GM18507 (cell line): ENCODE measurements at places on chromosomes 2 and 18.

DNA sequence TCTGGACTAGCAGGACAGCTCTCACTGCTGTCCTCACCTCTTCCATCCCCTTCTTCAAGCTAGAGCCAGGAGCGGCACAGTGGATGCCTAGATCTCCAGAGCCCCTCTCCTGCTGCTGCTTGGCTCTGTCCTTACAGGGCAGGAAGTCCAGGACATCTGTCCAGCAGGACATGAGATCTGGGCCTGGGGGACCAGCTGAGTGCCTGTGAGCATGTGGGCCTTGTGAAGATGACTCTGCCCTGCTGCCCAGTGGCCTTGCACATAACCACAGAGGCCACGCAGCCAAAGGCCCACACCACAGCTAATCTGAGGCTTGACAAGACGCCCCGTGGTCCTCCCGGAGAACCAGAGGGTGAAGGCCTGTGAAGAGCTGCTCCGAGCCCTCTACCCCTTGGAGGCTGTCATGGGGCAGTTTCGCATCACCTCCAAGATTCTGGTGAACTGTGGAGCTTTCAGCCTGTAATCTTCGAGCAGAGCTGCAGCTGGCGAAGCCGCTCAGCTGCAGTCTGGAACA lies 516.7 kb upstream of the HS6ST1 start:
- DNase-seq: no peak

DNA sequence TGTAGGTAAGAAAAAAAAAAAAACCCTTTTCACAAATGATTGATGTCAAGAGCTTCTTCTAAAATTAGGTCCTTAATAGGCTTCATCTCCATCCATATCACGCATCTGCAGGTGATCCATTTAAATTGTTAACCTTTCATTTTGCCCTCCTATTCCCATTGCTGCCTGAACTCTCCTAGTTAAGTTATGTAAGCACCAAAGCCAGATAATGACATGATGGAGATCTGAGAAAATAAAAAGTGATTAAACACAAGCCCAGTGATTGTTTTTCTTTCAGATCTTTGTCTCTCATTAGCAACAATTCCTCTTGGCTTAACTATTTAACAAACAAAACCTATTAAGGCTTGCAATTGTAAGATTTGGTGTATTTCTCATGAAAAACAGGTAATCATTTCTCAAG lies 20.0 kb downstream of the LANCL1 start:
- DNase-seq: no peak

GRCh38 chr2:136122661-136123060 lies 4.7 kb upstream of the CXCR4 start:
- DNase-seq: no peak

- no peak for DNase-seq
Observed at GRCh38 chr2:41736105-41736567, 311.7 kb upstream of the PKDCC start.

DNA sequence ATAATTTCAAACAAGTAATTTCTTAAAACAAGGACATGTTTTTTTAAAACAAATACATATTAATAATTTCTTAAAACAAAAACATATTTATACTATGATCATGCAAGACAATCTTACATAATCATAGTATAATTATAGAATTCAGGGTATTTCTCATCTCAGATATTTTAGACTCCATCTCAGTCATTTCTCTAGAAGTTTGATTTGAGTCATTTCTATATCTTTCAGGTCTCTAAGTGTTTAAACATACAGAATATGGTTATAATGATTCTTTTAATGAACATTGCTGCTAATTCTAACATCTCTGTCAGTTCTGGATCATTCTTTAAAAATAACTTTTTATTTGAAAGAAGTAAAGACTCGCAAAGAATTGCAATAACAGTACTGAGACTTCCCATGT lies 154.2 kb upstream of the KYNU start:
- no peak for DNase-seq

DNA sequence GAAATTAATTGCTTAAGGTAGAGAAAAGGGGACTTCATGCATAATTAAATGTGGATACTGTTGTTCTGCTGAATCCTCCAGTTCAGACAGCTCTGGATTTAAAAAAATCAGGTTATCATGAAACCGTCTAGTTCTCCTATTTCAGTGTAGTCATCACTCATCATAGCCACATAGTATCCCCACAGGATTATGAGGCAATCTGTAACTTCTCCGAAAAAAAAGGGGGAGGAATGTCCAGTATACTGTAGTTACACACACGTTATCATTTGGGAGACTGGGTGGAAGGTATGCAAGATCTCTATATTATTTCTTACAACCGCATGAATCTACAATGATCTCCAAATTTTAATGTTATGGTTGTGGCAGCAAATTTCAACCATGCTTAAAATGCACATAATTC lies 114.0 kb downstream of the HIBCH start:
- no peak for DNase-seq

- no peak for DNase-seq
Observed at GRCh38 chr18:12589448-12589847, 68.5 kb downstream of the SPIRE1 start.

DNA sequence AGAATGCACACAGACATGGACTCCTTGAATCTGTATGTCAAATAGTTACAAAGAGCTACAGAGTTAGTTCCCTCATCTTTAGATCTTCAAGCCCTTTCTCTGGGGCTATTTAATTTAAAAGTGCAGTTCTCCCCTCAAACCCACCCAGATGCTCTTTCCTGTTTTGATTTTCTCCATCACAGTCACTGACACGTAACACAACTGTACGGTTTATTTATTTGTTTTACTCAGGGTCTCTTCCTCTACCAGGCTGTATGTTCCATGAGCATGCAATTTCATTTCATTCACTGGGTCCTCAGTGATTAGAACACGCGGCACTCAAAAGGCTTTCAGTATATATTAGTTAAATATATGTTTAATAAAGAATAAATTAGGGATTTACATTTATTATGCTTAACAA lies 94.7 kb downstream of the DOCK10 start:
- no peak for DNase-seq

- DNase-seq: no peak
Observed at GRCh38 chr18:51943281-51943680, 396.7 kb upstream of the DCC start.

- DNase-seq: no peak
Observed at GRCh38 chr2:210562502-210563080, 6.2 kb downstream of the CPS1 start.

DNA sequence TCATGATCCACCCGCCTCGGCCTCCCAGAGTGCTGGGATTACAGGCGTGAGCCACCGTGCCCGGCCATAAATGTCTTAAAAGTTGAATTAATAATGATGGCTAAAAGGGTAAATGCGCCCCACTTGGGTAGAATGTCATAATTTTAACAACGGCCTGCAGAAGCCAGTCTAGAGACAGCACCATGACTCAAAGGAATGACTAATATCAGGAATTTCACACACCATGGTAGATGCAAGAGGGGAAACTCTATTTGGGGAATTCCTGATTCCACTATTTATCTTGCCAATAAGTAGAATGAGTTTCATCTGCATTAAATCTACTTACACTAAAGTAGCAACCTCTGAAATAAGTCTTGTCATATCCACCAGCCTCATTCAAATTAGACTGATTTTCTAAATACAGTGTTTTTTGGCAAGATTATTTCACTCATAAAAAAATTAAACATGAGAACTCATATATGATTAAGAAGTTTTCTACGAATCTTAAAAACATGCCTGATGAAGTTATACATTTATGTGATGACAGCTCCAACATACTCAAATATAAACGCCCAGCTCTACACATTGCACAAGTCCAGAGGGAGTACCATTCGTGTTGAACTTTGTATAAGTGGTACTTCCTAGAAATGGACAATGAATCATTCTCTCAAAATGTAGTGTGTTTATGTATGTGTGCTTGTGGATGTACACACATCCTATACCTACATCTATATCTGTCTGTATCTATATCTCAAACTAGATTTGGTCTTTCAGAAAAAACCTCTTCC lies 309.7 kb downstream of the IRS1 start:
- DNase-seq: no peak

DNA sequence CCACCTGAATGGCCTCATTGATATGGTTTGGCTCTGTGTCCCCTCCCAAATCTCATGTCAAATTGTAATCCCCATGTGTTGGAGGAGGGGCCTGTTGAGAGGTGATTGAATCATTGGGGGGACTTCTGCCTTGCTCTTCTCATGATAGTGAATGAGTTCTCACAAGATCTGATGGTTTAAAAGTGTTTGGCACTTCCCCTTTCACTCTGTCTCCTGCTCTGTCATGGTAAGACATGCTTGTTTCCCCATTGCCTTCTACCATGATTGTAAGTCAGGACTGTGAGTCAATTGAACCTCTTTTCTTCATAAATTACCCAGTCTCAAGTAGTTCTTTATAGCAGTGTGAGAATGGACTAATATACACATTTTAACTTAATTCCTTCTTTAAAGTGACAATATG lies 146.8 kb upstream of the KCNJ3 start:
- DNase-seq: no peak

DNA sequence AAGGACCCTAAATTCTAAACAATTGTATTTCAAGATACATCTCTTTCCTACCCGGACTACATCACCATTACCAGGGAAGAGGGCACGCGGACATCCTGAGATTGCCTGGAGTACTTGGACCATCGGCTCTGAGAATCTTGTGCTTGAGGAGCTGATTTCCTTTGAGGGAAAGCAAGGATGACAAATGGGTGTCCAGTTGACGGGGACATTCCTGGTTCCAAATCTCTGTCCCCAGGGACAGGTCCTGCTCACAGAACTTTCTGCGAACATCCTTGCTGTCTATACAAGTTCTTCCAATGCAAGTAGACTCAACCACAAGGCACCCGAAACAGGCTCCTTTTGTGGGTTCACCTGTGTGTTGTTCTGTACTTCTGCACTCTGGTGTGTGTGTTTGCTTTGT lies 289.5 kb upstream of the MYT1L start:
- DNase-seq: no peak

DNA sequence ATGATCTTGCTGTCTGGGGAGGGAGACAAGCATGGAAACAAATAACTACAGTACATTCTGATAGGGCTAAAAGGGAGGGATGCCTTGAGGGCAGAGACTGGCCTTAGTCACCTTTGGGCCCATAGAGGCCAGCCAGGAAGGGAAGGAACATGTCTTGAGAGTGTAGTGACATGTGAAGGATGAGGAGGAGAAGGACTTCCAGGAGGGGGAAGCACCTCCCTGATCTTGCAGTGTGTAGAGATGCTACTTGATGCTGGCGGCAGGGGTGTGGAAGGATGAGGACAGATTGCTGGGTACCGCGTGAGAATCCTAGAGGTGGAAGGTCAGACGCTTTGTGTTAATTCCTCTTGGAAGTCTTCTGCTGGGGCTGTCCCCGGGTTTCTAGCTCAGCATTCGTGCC lies 13.1 kb downstream of the TET3 start:
- no peak for DNase-seq

GRCh38 chr2:200270732-200271131 lies 35.8 kb upstream of the SPATS2L start:
- DNase-seq: no peak

DNA sequence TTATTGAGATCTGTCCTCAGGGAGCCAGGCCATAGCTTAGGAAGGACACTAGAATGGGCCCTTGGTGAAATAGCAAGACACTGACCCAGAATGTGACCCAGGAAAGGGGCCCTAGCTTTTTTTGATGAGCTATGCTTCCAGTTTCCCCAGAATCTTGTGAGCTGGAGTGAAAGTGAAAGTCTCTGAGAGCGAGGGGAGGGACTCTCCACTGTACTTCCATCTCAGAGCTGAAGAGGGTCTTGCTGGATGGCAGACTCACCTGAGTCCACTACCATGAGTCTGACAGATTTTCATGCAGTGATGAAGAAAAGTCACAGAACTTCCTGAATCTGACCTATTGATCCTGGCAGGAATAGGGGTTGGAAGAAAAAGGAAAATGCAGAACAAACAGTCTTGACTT lies 3.1 kb downstream of the ARHGAP25 start:
- no peak for DNase-seq

- no peak for DNase-seq
Observed at GRCh38 chr2:77372636-77373035, 149.5 kb downstream of the LRRTM4 start.

DNA sequence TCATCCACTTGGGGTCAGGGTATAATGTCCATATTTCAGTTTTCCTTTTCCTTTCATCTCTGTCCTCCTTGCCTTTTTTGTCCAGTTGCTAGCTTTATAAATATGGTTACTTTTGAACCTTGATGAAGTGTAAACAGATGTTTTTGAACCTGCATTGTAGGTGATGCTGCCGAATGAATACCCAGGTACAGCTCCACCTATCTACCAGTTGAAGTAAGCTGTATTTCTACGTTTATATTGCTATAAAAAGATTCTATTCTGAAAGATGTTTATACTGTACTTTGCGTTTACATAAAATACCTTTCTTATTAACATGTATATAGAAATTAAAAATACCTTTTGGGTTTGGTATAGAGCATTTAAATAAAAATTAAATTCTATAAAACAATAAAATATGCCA lies 2.2 kb downstream of the IMPACT start:
- DNase-seq: no peak

DNA sequence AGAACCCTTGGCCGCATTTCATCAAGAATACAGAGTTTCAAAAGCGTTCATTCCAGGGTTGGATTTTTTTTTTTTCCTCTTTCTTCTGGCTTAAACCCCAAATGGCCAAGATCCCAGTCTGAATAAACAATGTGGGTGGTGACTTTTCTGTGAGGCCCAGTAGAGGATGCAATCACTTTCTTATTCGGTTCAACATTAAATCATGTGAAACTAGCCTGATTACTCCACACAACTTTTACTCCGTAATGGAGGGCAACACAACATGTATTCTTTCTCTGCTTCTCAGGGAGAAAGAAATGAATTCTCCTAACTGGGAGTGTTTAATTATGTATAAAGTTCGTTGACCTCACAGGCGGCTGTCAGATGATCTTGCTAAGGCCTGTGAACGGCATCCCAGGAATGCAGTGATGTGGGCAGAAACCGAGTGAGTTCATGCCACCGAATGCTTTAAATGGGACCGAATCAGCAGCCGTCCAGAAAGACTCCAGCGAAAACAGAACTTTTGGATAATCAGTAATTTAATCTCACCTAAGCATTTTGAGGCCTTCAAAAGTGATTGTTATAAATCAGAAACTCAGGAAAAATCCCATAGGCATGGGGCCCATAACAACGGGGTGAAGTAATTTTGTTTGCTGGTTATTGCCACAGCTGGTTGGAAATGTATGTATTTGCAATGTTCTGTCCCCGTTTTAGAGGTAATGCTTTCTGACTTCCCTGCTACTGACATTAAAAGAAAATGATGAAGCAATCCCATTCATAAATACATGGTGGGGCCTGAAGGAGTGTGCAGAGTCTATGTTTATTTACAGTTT lies 81.5 kb downstream of the BCL2 start:
- DNase-seq: no peak

DNA sequence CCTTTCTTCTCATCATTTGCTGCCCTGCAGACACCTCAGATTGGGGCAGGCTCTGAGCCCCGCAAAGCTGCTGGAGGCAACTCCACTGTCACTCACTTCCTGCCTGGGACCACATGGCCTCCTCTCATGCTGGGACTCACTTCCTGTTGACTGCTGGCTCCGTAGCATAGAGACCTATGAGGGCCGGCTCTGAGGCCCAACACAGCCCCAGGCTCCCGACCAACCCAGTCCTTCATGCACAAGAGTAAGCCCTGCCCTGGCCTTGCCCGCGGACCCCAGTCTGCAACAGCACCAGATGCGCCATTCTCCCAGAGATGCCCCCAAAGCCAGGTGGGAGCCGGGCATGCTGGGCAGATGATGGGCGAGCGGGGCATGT lies 55.7 kb downstream of the DNMT3A start:
- peak; percentile 58 for DNase-seq
